ENCODE measurements at places on chromosomes 2 and 18.

- no peak for DNase-seq
These were observed 92.7 kb downstream of the ALPK2 start for GRCh38 chr18:58536202-58536516.

- DNase-seq: no peak
These were observed 30.9 kb downstream of the NOL10 start for GRCh38 chr2:10658914-10659257.

GRCh38 chr2:163612332-163612731, 123.5 kb downstream of the FIGN start:
- no peak for DNase-seq

DNA sequence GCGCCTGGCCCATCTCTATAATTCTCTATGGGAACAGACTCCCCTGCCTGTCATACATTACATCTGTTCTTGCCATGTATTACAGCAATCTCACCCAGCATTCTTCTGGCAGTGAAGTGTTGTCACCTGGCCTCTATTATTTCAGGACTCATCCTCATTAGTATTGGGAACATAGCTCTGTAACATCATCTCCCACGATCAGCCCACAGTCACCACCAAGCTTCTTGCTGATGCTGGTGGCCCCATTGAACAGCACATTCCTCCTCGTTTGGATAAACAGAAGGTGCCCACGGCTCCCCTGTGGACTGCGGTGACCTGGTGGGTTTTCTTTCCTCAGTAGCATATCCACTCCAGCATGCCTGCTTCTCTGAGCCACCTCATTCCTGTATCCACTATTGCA, 21.5 kb downstream of the CHCHD5 start:
- DNase-seq: no peak

- DNase-seq: no peak
These were observed 2.1 kb downstream of the PFN4 start for GRCh38 chr2:24121066-24121465.

GRCh38 chr2:191661097-191661924, 16.6 kb upstream of the NABP1 start:
- no peak for DNase-seq

DNA sequence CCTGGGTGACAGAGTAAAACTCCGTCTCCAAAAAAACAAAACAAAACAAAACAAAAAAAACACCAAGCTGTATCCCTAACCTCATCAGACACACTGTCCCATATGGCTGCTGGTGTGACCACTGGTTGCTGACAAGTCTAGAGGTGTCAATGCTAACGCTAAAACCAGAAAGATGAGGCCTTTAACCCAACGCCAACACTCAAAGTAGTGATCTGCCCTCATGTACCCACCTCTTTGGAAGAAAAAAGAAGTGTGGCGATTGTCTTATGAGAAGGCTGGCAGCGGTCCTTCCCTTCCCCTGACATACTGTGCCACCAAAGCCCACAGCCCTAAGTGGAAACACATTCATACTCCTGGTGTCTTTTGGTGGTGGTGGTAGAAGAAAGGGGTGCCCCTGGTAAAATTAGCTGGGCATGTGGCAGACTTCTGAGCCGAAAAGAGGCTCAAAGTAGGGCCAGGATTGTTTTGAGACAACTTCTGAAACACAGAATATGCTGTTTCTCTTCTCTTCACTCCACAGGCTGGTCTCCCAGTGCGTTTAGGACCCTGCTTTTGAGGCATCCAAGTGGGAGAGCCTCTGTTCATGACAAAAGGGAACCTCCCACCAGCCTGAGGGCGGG, 9.8 kb downstream of the SERTAD2 start:
- DNase-seq: no peak

DNA sequence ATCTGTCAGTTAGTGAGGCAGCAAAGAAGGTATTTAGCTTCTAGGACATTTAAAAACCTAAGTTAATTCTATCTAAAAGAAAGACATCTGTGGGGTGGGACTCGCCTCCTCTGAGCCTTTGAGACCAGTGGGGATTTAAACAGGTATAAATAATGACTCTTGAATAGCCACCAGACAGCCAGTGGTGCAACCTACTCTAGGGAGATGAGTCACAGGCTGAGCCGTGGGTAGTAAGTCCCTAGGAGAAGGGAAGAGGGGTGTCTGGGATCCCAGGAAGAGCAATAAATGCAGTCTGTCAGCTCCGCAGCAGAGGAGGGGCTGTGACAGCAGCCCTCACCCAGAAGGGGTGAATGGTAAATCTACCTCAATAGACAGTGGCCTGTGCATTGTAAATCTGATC, 43.1 kb upstream of the GALNT3 start:
- DNase-seq: no peak

DNA sequence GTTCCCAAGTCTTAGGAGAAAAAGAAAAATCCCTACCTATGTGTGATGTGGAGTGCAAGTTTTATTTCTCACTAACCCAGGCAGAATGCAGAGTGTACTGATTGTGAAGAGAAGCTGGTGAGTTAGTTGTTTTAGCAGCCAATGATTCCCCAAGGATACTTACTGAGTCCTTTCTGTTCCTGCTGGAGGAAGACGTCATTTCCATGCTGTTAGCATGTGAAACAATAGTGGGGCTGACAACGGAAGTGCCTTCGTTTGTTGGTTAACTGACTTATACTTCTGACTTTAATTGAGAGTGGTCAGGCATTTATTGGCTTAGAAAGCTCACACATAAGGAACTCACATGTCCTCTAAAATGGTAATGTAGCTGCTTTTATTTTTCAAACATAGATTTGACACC, 180.6 kb downstream of the MC4R start:
- no peak for DNase-seq

DNA sequence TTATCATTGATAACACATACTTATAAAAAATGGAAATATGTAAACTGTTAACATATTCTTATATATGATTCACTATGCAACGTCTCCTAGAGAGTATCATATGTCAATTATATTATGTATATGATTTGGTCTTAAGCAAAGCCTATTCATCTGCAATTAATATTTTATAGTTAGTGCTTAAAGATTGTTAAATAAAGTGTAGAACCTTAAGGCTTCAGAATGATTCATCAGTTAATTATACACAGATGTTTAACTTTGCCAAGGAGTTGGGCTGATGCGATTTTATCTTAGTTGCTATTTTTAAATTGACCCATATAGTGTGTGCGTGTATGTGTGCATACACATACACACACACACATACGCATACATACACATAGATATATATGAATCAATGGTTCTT, 323.1 kb downstream of the RBM43 start:
- no peak for DNase-seq

DNA sequence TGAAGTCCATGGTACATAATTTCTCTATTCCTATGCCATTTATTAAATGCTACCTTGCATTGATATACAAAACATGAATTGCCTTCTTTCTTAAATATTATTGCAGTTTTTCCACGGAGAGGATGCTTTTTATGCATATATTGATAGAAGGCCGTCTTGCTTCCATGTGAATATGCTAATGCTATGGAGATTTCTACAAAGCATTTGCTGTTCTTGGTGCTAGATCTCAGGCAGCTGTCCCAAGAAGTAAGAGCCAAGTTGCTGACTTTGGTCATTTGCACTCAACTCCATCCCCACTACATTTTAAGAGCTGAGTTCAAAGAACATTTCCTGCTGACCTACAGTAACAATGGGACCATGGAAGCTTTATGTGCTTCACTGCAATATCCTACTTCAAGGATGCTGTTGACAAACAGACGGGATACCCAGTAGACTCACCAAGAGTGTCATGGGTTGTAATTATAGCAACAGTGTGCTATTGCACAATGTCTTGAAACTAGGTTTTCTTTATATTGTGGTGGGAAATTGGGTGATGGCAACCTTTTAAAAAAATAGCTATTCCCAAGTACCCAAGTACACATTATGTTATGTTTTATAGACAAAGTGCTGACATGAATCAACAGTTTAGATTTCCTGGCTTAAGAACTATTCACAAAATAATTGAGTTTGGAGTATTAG, 1172.4 kb upstream of the PIK3C3 start:
- no peak for DNase-seq

DNA sequence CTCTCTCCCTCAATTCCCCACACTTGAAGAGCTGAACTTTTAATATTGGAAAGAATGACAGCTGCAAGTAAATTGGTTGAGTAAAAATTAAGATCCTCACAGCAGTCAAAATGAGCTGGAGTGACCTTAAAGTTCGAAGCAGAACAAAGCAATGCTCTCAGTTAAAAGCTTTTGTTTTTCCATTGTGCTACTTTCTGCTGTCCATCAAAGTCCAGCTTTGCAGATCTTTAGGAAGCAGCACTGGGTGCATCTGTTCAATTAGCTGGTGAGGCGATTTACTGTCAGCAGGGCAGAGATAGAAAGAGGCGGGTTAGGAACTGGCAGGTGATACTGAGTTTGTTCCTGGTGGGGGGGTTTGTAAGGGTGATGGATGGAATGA, 834.8 kb downstream of the CPS1 start:
- no peak for DNase-seq

DNA sequence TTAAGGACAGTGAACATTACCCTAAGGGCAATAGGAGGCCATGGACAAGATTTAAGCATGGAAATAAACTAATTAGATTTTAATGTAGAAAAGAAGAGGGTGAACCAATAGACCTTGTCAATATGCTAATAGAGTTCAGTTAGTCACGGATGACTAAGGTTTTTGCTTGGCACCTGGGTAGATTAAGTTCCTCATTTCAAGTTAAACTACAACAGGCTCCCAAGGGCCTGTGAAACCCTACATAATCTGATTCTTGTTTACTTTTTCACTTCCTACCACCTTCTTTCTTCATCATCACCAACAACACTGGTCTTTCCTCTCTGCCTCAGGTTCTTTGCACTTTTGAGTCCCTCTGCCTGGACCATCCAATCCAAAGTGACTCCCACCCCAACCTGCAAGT, 14.8 kb downstream of the SP110 start:
- no peak for DNase-seq

DNA sequence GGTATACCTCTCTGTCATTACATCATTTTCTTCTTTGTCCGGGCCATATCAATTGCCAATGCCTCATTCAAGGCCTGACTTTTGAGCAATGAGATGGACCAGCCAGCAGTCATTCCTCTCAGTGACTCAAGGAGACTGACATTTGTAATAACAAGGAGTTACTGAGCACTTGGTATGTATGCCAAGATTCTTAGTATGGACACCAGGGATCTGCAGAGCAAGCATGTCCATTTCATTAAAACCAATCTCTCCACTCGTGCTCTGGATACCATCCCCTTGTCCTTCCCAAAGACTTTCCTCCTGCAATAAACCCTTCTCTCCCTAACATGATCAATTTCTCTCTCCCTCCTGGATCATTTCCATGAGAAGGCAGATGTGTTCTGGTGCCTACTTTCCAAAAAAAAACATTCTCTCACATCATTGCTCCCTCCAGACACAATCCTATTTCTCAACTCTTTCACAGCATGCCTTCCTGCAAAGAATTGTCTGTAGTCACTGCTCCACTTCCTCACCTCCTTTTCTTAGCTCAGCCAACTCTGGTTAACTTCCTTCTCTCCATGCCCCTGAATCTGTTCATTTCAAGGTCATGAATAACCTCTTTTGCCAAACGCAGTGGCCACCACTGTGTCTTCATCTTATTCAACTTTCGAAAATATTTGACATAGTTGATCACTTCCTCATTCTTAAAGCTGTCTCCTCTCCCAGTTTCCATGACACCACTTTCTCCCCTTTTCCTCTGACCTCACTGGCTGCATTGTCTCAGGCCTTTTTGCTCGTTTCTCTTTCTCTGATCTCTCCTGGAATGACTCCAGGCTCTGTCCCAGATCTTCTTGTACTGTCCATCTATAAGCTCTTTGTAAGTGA, 102.8 kb upstream of the CYP1B1 start:
- DNase-seq: peak; percentile 4

DNA sequence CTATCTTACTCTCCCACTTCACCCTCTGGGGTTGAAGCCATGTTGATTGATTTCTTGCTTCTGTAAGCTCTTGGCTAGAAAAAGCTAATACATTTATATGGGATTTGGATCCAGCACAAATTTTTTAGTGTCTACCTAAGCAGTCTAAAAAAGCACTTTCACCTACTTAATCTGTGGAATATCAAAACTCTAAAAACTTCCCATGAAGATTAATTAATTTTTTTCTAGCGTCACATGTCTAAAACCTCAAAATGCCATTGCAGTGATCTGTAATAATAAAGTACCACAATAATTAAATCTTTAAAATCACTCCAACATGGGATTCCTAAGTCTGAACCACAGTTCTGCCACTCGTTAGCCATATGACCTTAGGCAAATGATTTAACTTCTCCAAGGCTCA, 180.1 kb downstream of the EN1 start:
- DNase-seq: no peak

Measured in Calu3 (cell line).